Stimulated activated CD8-positive, alpha-beta memory T cell treated with anti-CD3 and anti-CD28 coated beads, Interleukin-7, amount 100 ng/mL, for 1 hour (primary cell): ENCODE measurements at places on chromosomes 2 and 18.

GRCh38 chr2:63484481-63484880 is 103.8 kb downstream of the WDPCP start:
- DNase-seq, result no peak

DNA sequence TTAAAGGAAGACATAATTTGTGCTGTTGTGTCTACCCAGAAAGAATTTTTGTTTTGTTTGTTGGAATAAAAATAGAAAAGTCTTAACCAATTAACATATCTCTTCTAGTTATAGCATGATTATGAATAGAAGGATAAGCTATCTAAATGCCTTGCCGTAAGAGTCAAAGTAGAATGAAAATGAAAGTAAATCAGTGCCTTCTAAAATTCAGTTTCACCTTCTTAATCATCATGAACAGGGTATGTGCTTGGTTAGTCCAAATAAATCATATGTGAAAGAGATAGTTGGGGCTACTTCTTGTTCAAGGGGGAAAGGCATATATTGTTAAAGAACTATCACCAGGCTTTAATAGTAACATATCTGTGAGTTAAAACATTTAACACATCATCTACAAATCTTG is 91.5 kb downstream of the GULP1 start:
- no peak for DNase-seq

DNA sequence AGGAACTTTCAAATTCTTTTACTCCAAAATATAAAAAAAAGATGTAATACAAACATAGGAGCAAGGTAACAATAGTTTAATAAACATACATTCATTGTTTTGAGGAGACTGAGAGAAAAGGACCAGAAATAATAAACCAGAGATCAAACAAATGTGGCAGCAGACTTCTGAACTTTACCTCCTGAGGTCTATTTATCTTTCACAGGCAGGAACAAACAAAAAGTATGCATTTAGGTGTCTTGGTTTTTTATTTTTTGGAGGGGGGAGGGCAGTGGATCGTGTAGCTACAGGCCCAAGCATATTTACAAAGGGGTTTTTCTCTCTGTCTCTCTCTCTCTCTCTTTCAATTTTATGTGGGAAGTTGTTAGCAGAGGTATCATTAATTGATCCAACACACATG is 5.6 kb downstream of the PPP4R1 start:
- no peak for DNase-seq

DNA sequence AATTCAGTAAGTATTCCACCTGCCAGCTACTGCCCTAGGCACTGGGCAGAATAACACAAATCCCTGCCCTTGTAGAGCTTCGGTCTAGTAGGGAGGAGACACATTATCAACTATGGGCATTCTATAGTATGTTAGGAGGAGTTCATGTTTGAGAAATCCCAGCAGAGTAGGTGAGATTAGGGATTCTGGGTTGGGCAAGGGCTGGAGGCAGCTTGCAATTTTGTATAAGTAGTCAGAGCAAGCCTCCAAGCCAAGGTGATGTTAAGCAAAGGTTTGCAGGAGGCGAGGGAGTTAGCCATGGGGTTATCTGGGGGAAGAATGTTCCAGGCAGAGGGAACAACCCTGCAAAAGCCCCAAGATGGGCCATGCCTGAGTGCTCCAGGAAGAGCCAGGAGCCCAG is 187.9 kb upstream of the HS6ST1 start:
- DNase-seq, result no peak

DNA sequence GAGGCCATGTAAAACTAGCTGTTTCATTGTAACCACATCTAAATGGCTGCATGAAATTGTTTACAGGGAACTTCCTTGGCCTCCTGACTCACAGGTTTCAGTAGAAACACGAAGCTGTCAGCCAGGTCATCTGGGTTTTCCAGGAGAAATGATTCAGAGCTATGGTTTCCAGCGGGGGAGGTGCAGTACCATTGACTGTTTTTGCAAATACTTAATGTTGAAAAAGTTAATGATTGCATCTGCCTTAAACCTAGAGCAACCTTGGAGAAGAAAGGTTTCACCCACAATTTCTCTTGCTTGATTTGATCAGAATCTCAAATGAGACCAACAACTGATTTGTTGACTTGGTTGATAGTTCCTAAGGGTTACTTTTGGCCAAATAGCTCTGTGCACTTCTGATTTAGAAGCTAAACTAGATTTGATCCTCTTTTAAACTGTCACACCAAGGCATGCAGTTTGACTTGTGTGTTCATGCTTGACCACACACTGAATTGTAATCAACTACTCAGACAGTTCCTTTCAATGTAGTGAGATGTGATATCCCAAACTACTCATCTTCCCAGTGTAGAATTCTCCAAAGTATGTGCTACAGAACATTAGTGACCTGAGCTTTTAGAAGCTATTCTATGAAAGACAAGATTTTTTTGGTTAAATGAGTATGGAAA is 193.5 kb upstream of the CHST9 start:
- DNase-seq, result no peak
